Hepatocyte (in vitro differentiated cells): ENCODE measurements at places on chromosomes 1 and 21. TPM values are rescaled to one million over a fixed set of nuclear protein-coding genes. Genes with fewer than 3 reads are reported as not detected.

DNA sequence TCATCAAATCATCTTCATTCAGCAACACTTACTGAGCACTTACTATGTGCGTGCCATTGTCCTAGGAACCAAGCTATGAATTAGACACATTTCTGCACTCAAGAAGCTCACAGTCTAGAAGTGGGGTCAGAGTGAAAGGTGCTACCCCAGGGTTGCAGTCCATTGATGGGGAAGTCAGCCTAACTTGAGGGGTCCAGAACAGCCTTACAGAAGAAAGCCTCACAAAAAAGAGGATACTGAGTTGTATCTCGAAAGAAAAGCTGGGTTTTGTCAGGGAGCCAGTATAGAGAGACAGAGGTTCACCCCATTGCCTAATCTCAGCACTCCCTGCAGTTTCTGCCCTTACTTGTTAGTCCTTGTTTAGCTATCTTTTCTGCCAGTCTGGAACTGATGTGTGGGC is 153.1 kb upstream of the JUN start:
- no peak for DNase-seq

DNA sequence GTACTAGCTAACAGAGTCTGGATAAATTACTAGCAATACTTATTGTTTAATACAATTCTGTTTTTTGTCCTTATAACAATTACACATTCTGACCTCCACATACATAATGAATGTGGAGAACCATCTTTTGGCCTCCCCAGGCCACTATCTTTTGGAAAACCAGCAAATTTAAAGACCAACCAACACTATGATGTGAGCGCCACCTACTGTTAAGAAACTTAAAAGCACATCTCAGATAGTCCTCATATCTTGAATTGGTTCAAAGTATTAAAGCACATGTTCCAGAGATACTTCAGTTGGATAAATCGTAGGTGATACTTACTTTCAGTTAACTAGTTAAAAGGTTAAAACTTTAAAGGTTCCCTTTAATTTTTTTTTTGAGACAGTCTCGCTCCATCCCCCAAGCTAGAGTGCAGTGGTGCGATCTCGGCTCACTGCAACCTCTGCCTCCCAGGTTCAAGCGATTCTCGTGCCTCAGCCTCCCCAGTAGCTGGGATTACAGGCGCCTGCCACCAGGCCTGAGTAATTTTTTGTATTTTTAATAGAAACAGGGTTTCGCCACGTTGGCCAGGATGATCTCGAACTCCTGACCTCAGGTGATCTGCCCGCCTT is 29.3 kb upstream of the USP1 start:
- peak; percentile 77 for DNase-seq

DNA sequence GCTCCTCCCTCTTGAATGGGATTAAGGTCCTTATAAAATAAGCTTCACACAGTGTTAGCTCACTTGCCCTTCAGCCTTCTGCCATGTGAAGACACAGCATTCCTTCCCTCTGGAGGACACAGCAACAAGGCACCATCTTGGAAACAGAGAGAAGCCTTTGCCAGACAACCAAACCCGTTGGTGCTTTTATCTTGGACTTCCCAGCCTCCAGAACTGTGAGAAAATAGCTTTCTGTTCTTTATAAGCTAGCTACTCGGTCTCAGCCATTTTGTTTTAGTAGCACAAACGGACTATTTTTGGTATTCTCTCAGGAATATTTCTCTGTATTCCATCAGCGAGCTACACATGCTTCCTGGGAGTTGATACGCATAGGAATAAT is 58.6 kb upstream of the IRF2BP2 start:
- DNase-seq, result no peak

Gene CYP2J2
- polyA plus RNA-seq, result 2.7 and 6.1 TPM in 2 replicates

Gene RNU1-4
- polyA plus RNA-seq, result not detected in 2 replicates
